ENCODE measurements at places on chromosomes 1 and 21. TPM values are rescaled to one million over a fixed set of nuclear protein-coding genes. Genes with fewer than 3 reads are reported as not detected.

The UCHL5 gene
- total RNA-seq = 49.9 TPM

The KRTAP27-1 gene
- total RNA-seq = not detected

The SLC37A1 gene
- total RNA-seq = 9.8 TPM

DNA sequence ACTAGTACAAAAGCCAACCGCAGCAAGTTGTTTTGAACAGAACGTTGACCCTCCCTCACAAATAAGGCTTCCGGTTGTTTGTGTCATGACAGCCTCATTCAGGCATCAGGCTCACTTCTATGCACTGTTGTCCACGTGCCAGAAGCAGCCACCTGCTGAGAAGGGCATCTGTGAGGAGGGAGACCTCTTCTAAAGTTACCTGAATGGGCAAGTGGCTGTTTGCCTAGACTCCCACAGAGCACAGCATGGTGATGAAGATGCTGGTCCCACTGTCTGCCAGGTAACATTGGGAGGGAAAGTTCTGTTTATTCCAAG is 176.1 kb downstream of the CLIC6 start:
- H3K27me3 ChIP-seq = no peaks in the 10 kb centered on the region
- no peak overlapping the region for H3K27ac ChIP-seq
- no peaks in the 10 kb centered on the region for H3K36me3 ChIP-seq
- H3K4me3 ChIP-seq = no peak overlapping the region
- DNase-seq = no peak
- no peaks in the 10 kb centered on the region for H3K4me1 ChIP-seq

GRCh38 chr21:30714946-30715345 is 3.6 kb downstream of the KRTAP21-3 start:
- no peaks in the 10 kb centered on the region for H3K27me3 ChIP-seq
- DNase-seq = no peak
- no peak overlapping the region for H3K27ac ChIP-seq
- H3K4me1 ChIP-seq = no peaks in the 10 kb centered on the region
- H3K4me3 ChIP-seq = no peak overlapping the region
- no peaks in the 10 kb centered on the region for H3K36me3 ChIP-seq
